ENCODE measurements at places on chromosomes 5 and 9.

DNA sequence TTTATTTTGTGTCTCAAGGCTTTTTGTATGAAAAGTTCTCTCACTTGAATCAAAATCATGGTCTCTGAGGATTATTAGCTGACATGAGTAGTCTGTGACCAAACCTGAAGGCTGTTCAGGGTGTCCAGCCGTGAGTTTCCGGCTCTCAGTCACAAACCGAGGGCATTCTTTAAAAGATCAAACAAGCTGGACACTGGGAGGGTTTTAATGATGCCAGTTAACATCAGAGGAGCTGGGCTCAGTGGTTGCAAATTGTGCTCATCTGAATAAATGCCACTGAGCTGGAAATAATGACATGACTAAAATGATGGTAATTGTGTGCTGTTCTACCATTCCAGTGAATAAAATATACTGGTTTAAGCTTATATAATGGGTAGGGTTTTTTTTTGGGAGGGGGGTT is 153.1 kb downstream of the FOCAD start:
- DNase-seq, result no peak

- DNase-seq, result no peak
Observed at GRCh38 chr9:136059851-136060670, 35.0 kb downstream of the NACC2 start.

DNA sequence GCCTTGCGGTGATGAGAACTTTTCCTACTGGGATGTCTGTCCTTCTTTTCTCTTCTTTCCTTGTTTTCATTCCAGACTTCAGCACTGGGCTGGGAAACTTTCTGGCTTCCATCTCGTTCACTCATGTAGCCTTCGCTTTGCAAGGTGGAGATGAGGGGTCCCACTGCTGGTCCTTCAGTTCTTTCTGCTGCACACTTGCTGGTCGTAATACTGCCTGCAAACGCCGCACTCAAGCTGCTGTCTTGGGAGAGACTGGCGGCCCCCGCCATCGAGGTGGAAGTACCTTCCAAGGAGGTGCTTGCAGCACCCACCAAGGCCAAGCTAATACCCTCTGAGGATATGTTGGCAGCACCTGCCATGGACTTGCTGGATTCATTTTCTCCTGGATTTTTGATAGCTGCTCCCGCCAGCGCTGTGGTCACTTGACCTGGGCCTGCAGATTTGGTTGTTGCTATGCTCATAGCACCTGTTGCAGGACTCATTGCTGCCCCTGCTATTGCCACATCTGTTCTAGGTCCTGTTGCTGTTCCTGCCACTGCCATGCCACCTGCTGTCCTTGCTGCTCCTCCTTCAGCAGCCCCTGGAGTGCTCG is 3.0 kb downstream of the GARIN3 start:
- DNase-seq, result no peak

DNA sequence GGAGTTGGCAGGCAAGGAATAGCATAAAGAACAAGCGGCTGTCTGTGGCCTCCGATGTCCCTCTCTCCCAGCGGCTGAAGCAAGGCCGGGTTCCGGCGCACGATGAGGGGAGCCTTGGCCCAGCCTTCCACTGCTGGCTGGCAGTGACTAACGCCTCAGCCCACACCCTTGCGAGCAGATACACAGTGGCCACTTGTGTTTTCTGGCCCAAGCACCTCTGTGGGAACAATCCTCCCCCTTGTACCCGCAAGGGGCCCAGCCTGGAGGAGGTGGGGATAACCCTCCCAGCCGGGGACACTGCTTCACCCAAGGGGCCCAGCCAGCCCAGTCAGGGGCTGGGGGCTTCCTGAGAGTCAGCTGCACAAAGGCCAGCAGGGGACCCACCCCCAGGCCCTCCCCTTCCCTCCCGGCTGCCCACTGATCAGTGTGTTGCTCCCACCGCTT is 23.2 kb downstream of the STK10 start:
- no peak for DNase-seq

DNA sequence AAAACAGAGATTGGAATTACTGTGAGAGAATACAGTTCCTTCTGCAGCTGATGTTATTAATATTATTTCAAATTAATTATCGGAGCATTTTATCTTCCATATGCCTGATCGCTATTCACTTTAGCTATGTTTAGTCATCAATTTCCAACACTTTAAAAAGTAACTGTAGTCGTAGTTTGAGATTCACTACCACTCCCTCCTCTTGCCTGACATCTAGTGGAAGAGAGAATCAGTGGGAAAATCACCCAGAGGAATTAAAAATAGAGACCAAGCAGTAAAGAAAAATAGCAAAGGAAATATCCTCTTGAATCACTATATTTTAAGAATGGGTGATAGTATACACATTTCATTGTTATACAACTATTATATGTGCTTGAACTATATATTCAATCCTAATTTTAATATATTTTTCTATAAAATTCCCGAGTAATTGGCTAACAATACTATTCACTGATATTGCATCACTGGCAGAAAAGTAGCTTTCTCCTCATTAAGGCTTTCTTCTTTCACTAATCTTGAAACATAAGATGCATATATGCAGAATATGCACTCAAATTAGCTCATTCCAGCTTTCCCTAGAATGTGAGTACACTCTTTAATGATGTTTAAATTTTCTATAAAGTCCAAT is 708.7 kb downstream of the CDH9 start:
- no peak for DNase-seq

Data from NCI-H1694 (cell line).